ENCODE measurements at places on chromosomes 3 and 15. TPM values are rescaled to one million over a fixed set of nuclear protein-coding genes. Genes with fewer than 3 reads are reported as not detected.

DNA sequence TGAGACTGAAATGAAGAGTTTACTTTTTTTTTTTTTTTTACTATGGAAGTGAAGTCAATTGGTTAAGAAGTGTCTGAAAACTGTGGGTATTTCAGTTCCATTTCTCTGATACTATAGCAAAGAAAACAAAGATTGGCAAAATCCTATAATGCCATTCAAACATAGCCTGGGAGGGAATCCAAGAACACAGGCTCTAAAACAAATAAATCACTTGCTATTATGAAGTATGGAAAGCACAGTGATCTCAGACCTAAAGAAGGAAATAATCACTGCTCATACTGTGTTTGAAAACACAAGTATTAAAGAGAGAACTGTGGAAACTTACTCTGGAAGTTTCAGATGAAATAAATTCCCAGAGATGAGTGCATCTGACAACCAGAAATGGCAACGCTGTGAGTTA, 12.0 kb downstream of the SAMMSON start:
- no peak for DNase-seq
- no peak overlapping the region for H3K4me3 ChIP-seq
- no peaks in the 10 kb centered on the region for H3K36me3 ChIP-seq
- H3K4me1 ChIP-seq: no peaks in the 10 kb centered on the region

- no peak overlapping the region for H3K27ac ChIP-seq
- H3K4me1 ChIP-seq: no peaks in the 10 kb centered on the region
- H3K4me3 ChIP-seq: no peak overlapping the region
- no peaks in the 10 kb centered on the region for H3K27me3 ChIP-seq
- DNase-seq: no peak
- no peaks in the 10 kb centered on the region for H3K36me3 ChIP-seq
Observed at GRCh38 chr3:70086336-70086735, 86.8 kb downstream of the SAMMSON start.

- H3K27ac ChIP-seq: no peak overlapping the region
- H3K4me1 ChIP-seq: no peaks in the 10 kb centered on the region
- H3K4me3 ChIP-seq: no peak overlapping the region
Observed at GRCh38 chr3:121096953-121097352, 188.9 kb downstream of the STXBP5L start.

DUOX2 gene
- not detected for total RNA-seq

GRCh38 chr15:69535101-69535638, 82.6 kb downstream of the RPLP1 start:
- H3K27me3 ChIP-seq: peaks cover 84% of the 10 kb centered on the region
- H3K4me3 ChIP-seq: no peak overlapping the region
- H3K27ac ChIP-seq: no peak overlapping the region
- H3K36me3 ChIP-seq: no peaks in the 10 kb centered on the region
- no peak for DNase-seq
- H3K4me1 ChIP-seq: no peaks in the 10 kb centered on the region

- no peak overlapping the region for H3K4me3 ChIP-seq
- no peak overlapping the region for H3K27ac ChIP-seq
- H3K27me3 ChIP-seq: no peaks in the 10 kb centered on the region
- peaks cover 42% of the 10 kb centered on the region for H3K4me1 ChIP-seq
- H3K36me3 ChIP-seq: peaks cover 6% of the 10 kb centered on the region
- no peak for DNase-seq
Observed at GRCh38 chr3:129553719-129554118, 10.7 kb downstream of the H1-8 start.
